ENCODE measurements at places on chromosomes 3 and 15. TPM values are rescaled to one million over a fixed set of nuclear protein-coding genes. Genes with fewer than 3 reads are reported as not detected.

The IL20RB gene
- 0.30 TPM for polyA plus RNA-seq

The MYEF2 gene
- polyA plus RNA-seq: 84.5 TPM

The GOLGA8A gene
- 149 TPM for polyA plus RNA-seq

The SAMD7 gene
- polyA plus RNA-seq: not detected

The TGFBR2 gene
- polyA plus RNA-seq: 89.0 TPM

The IQCH gene
- polyA plus RNA-seq: 5.9 TPM

The MAGEF1 gene
- 85.7 TPM for polyA plus RNA-seq

- DNase-seq: no peak
Observed at GRCh38 chr3:101854608-101855304, 5.4 kb downstream of the NFKBIZ start.

GRCh38 chr15:39022532-39023305 lies 458.1 kb upstream of the RASGRP1 start:
- no peak for DNase-seq

DNA sequence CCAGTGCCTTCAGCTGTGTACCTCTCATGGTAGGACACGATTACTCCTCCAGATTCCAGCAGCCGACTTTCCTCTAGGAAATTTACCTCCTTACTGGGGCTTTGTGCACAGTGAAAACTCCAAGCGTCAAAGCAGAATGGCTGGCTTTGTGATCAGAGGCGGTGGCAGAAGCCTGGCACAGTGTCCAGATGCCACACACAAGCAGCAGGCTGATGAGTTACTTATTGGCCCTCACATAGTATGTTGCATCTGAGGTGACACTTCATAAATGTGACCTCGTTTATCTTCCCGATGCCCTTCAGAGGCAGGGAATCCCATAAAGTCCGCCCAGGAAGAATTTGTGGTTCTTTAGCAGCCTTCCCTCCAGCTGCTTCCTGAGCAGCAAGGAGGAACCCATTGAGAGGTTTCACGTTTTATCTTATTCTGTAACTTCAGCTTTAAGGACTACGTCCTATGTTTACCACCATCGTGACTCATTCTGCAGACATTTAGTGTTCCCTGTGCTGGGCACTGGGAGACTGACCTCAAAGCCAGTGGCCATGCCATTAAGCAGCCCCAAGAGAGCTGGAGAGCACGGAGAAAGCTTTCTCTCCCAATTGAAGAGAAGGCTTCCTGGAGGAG lies 107.1 kb upstream of the C15orf61 start:
- DNase-seq: no peak

GRCh38 chr3:168025076-168025475 lies 70.6 kb downstream of the GOLIM4 start:
- no peak for DNase-seq

DNA sequence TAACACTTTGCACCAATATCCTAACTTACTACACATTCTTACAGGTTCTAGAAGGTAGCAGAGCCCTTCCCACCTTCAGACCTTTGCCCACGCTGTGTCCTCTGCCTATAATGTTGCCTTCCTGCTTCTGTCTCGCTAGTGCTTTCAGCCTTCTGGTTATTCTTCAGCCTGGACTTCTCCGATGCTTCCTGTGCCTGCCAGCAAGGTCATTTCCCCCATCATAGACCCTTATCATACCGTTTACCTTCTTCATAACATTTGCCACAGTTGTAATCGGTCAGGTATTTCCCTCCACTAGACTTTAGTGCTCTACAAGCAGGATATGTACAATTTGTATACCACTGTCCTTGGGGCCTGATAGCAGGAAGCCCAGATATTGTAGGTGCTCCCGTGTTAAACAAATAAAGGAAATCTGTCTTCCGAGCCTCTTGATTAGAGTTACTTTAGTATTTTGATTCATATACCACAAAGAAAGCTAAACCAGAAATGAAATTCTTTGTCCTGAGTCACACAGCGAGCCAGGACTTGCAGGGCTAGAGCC lies 35.8 kb upstream of the CMTM7 start:
- DNase-seq: no peak

DNA sequence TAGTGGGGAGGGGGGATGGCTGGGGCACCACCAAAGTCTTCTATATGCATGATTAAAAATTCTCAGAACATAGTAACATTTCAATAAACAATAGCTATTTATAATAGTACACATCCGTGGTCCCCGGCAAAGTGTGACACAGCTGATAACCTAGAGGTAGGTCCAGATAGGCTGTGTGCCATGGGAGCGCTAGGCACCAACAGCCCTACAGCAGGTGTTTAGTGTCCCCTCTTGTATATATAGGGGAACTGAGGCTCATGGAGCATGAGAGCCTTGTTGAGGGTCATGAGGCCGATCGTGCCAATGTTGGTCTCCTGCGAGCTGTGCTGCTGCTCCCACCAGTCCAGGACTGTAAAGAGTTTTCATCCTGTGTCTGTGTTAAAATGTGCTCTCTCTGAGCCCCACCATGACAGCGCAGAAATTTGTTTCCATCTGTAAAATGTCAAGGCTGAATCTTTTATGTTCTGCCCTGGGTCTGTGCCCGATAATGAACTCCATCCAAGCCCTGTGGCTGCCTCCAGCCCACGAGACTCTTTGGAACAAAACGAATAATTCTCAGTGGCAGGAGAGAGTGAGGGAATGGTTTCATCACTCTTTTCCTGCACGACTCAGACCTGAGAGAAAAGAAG lies 14.5 kb downstream of the TMEM158 start:
- DNase-seq: no peak

- no peak for DNase-seq
Observed at GRCh38 chr15:43985976-43986680, 159.3 kb downstream of the WDR76 start.

- no peak for DNase-seq
Observed at GRCh38 chr3:16911916-16912315, 27.2 kb downstream of the PLCL2 start.

GRCh38 chr3:125132815-125133214 lies 77.0 kb upstream of the HEG1 start:
- DNase-seq: no peak

GRCh38 chr3:111870620-111871019 lies 11.6 kb downstream of the PHLDB2 start:
- no peak for DNase-seq

- DNase-seq: peak; percentile 45
Observed at GRCh38 chr3:11335056-11335608, 62.9 kb downstream of the ATG7 start.

DNA sequence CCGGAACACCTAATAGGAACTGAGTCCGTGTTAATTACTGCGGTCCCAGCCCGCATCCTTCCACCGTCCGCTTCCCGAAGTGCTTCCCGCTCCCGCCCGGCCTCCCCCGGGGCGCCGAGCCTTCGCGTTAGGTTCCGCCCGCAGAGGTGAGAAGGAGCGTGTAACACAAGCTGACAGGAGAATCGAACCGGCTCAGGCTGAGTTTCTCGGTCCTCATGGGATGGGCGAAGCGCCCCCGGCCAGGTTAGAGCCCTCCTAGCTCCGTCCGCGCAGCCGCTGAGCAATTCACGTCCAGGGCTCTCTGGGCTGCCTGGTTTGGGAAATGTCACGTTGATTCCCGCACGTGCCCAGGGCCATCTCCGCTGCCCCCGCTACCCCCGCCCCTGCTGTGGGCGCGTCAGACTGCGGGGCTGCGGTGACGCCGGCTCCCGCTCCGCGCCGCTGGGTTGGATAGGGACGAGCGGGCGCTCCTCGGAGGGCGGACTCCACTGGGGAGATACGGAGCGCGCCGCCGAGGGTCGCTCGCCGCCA lies 954 bp downstream of the CLDN11 start:
- no peak for DNase-seq

DNA sequence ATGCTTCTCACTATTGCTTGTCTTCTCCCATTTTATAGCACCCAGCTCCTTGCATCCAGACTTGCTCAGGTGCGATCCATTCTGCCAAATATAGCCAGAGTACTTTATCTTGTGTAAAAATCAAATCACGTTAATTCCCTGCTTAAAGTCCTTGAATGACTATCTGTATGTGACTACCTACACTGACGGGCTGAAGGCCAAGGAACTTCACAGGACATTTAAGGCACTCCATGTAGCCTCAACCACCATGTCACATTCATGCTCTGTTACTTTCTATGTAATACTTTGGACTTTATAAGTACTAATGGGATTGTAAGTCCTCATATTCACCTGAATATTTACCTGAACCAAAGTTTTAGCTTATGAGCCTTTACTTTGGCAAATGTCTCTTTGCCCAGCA lies 489.9 kb downstream of the MECOM start:
- DNase-seq: no peak

- DNase-seq: no peak
Observed at GRCh38 chr3:128910006-128910405, 30.6 kb downstream of the ACAD9 start.

- no peak for DNase-seq
Observed at GRCh38 chr3:127858937-127859336, 36.6 kb upstream of the MGLL start.

- DNase-seq: no peak
Observed at GRCh38 chr3:183033746-183034145, 53.4 kb upstream of the DCUN1D1 start.

DNA sequence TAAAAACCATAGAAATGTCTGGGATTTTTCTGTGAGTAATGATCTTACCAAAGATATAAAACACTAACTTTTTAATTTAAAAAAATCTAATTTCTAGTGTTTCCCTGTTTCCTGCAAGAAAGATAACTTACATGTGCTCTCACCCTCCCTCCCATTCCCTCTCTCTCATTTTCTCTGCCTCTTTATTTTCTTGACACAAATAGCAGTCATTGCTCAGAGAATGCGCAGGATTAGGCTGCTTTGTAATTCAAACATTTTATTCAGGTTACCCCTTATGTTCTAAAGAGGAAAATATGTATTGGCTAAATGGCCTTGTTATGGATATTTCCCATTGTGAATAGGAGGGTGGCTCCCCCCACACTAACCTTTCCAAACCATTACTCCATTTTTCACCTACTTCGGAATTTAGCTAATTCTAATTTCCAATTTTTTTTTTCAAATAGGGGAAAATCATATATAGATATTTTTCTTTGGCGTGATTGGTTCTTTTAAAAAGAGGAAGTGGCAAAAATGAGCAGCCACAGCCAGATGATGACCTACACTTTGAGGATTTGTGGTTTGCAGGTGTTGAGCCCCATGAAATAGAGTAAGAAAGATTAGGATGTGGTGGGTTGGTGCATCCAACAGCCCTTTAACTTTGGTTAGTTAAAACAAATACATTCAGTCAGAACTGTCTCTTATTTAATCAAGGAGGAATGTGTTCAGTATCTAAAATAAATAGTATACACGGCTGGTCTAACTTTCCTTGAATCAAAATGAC lies 554.4 kb downstream of the IGSF11 start:
- no peak for DNase-seq

DNA sequence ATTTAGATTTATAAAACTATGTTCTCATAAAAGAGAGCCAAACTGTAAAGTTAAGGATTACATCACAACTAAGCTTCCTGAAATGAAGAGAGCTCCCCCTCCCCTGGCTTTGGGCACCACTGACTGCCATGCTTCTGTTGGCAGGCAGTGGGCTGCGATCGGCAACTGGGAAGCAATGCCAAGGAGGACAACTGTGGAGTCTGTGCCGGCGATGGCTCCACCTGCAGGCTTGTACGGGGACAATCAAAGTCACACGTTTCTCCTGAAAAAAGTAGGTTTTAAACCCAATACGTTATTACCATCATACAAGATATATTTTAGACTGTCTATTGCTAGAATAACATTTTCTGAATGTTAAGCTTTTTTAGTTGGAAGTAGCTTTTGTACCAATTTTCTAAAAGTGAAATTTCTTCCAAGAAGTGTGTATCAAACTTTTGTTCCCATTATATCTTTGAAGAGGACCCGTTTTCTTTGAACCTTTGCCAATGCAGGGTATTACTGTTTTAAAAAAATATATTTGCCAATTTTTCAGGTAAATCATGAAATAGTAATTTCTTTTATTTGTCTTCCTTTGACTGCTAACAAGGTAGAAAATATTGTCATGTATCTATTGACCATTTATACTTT lies 184.1 kb downstream of the ADAMTSL3 start:
- DNase-seq: peak; percentile 14

Data from renal cortex interstitium (tissue), 15 donors.